ENCODE measurements at places on chromosomes 3 and 15.

GRCh38 chr3:45946875-45947274 is 3.6 kb downstream of the CXCR6 start:
- DNase-seq, result no peak

- peak; percentile 23 for DNase-seq
Observed at GRCh38 chr15:90592131-90592881, 62.6 kb downstream of the CRTC3 start.

- DNase-seq, result no peak
Observed at GRCh38 chr3:62749657-62750056, 125.6 kb downstream of the CADPS start.

GRCh38 chr15:46258056-46258455 is 623.2 kb downstream of the SQOR start:
- DNase-seq, result no peak

DNA sequence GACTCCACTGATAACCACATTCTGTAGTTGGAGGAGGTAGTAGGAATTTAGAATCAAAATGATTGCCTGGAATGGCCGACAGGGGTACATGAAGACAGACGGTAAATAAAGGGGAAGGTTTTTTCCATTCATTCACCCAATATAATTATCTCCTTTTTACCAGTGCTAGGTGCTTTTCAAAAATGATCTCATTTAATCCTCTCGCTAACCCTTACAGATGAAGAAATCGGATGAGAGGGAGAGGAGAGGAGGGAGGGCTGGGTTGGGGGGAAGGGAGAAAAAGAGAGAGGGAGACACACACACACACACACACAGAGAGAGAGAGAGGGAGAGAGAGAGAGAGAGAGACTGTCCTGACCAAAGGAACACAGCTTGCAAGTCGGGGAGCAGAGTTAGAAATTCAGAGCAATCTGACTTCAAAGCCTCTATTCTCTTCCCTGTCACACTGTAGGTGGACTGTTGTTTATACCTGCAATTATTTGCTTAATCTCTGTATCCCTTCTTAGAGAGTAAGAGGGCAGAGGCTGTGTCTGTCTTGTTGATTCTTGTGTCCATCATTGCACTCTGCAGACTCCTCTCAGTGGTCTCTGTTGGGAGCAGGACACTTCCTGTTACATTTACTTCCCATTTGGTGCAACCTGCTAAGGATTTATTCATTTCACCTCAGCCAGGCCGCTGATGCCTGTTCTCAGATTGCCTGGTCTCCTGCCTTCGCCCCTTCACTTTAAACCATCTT is 18.7 kb upstream of the PAQR9 start:
- DNase-seq, result no peak

DNA sequence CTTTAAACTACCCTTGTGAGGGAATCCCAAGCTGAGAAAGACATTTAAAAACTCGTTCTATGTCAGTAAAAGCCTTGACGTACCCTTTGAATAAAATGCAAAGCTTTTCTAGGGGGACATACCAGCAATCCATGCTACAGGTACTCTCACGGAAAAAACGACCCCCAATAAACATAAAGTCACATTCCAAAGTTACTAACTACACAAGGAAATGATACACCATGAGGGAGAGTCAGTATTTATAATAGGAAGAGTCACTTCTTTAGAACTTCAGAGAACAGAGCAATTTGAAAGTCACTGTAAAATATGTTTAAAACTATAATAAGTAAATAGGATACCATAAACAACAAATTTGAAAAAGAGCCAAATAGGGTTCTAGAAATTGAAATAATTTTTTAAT is 63.2 kb downstream of the CFAP20DC start:
- DNase-seq, result no peak

- DNase-seq, result no peak
Observed at GRCh38 chr3:140950863-140951262, 9.2 kb downstream of the SLC25A36 start.

GRCh38 chr3:2099028-2099671 is 484 bp downstream of the CNTN4 start:
- no peak for DNase-seq

DNA sequence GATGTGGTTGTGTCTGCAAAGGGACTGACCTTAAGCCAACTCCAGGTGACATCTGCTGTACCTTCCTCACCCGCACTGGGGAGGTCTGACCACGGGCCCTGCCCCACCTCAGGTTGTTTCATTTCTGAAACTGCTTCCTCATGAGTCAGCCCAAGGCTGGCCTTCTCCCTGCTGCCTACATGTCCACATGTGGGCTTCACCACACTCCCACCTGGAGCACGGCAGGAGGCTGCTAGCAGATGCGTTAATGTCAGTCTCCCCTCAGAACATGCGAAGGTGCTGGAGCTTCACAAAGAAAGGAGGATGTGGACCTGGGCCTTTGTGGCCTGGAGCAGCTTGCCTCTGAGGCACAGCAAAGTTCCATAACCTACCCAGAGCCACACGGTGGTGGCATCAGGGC is 69.4 kb upstream of the PLXNA1 start:
- no peak for DNase-seq

GRCh38 chr3:120052225-120052624 is 42.0 kb downstream of the GSK3B start:
- no peak for DNase-seq

DNA sequence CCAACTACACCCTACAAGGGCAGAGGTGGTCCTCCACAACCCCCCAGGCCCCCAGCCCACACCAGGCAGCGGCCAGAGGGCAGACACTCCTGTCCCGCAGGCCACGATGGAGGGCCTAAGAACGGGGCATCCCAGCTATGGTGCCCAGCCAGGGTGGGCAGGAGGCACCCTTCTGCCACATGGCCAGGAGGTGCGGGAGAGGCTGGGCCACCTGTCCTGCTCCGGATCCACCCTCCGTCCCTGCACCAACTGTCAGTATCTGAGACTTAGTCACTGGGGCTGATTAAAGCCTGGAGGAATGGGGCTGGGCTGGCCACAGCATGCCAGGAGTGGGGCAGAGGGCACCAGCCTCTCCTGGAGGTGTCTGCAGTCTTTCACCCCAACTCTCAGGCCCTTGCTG is 37.9 kb downstream of the TNK2 start:
- no peak for DNase-seq

DNA sequence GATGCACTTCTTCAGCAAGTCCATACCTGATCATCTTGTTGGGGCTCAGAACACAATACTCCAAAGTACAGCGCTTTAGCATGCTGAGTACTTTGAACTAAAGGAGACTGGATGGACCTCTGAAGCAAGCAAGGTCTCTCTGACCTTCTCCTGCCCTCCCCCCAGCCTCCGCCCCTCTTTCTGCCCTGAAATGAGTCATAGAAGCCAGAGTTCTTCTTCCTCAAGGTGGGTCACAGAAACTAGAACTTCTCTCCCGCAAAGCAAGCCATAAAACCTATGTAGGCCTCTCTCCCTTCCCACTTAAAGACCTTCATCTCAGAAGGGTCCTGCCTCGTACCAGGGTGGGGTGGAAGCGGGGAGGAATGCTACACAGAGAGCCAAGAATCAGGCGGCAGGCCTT is 230.5 kb upstream of the PROK2 start:
- no peak for DNase-seq

DNA sequence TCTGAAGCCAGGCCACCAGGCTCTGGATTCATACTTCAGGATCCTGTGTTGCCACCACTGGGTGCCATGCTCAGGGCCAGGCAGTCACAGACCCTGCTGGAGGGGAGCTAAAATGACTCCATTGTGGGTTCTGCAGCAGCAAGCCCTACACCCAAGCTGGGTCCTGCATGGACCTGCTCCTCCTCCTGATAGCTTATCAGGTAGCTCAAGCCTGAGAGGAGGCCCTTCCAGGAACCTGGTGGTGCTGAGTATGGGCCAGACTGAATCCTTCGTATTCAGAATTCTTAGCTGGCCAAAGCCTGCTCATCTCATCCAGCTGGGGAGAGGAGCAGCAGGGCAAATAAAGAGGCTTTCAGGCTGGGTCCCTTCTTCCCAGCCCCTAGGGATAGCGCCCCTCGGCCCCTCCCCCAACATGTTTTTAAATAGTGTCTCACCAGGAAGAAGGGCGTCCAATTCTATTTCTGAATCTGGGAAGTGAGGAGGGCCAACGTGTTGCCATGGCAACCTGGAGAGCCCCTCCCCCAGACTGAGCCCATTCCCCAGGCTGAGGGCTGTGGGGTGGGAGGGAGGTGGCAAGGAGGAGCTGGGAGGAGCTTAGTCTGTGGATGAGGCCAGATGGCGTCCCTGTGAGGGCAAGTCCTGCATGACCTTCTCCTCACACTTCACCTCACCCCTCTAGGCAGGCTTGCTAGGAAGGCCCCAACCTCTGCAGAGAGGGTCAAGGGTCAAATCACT is 11.0 kb upstream of the CAMKV start:
- DNase-seq, result no peak

DNA sequence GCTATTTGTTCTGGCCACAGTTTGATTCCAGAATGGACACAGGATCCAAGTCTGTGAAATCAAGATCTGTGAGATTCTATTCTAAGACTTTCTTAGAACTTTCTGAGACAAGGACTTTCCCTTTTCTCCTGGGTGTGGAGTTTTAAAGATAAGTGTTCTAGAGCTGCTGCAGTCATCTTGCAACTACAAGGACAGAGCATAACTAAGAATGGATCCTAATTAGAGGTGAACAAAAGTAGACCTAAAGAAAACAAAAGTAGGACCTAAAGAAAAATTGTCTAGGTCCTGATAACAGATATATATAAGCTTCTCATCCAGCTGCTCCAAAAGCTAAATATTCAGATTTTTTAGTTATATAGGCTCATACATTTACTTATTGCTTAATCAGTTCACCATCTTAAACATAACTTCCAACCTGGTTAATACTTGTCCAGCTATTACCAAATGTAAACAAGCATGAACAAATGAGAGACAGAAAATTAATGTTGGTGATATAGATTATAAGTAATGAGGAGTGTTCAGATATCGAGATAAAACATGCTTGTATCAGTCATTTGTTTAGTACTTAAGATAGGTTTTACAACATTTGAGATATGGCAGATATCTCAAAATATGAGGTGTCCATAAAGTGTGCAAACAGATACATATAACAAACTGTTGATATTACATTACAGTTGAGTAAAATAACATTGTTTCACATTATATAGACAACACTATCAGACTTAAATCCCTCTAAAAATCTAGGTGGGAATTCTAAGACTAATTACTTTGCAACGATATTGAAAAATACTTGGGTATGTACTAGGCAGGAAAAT is 75.1 kb downstream of the CD200 start:
- DNase-seq, result no peak

- no peak for DNase-seq
Observed at GRCh38 chr3:128226795-128227395, 73.6 kb downstream of the EEFSEC start.

GRCh38 chr15:57134851-57135250 is 216.4 kb downstream of the TCF12 start:
- no peak for DNase-seq

GRCh38 chr3:11507719-11508118 is 136.0 kb downstream of the VGLL4 start:
- DNase-seq, result no peak

GRCh38 chr3:135109681-135110080 is 314.6 kb downstream of the EPHB1 start:
- no peak for DNase-seq
